Activated CD4-positive, alpha-beta T cell treated with anti-CD3 and anti-CD28 coated beads, Interleukin-2, amount 50 U/mL, for 24 hours (primary cell): ENCODE measurements at places on chromosomes 3 and 15.

- no peak for DNase-seq
These were observed 45.4 kb downstream of the EFHB start for GRCh38 chr3:19888428-19889152.

DNA sequence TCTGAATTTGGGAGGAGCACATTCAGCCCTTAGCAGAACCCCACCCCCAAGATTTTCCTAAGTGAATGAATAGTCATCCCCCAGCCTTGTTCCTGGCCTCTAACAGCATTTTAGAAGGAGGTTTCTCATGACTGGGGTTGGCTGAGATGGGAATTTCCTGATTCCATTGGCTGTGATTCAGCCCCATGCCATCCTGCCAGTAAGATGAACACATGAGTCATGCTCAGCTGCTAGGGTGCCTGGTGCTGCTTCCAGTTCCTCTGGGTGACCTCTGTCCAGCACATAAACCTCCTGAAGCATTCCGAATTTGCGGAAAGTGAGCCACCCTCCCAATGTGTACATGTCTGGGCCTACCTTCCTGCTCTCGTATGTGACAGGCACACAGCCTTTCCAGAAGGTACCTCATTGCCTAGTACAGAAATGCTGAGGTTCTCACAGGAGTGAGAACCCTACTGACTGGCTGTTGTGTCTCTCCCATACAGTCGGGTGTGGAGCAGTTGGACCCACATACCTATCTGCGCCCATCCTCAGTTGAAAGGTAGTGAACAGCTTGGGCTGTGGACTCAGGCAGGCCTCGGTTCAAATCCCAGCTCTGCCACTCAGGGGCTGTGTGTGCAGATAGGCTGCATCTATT lies 91.7 kb downstream of the APBA2 start:
- DNase-seq: no peak

DNA sequence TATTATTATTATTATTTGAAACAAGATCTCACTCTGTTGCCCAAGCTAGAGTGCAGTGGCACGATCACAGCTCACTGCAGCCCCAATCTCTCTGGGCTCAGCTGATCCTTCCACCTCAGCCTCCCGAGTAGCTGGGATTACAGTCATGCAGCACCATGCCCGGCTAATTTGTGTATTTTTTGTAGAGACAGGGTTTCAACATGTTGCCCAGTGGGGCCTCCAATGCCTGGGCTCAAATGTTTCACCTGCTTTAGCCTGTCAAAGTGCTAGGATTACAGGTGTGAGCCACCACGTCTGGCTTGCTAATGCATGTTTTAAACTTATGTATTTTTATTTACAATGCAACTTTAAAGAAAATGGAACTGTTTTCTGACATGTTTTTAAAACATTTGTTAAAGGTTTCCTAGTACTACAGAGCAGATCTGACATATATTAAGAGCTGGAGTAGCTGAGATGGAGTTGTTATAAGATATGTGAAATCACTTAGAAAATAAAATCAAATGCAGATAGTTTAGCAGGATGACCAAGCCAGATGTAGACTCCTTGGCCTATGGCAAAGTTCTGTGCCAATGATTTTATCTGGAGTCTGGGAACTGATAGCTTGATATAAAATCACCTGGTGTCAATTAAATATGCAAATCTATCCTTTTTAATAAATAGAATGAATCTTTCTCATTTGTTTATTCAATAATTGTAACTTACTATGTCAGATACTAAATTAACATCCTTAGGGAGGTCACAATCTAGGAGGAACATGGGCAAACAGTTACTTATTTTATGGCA lies 310.1 kb upstream of the NAALADL2 start:
- no peak for DNase-seq

DNA sequence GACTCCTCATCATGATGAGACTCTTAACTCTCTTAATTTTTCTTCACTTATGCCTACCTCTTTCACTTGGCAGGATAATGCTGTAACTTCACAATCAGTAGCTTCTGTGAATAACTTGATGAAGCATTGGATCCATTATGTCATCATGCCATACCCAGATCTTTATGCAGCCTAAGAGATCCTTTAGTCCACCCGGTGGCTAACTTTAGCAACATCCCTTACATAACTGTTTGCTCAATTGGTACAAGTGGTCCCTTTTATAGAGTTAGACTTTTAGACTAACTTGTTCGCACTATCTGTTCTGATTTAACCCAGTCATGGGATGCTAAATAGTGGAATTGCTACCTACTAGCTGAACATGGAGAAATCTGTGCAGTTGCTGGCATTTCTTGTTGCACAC lies 184.5 kb downstream of the USP13 start:
- no peak for DNase-seq

- DNase-seq: no peak
These were observed 42.1 kb upstream of the SLC6A6 start for GRCh38 chr3:14360123-14360881.

- no peak for DNase-seq
These were observed 112.6 kb downstream of the FBN1 start for GRCh38 chr15:48532946-48533345.

DNA sequence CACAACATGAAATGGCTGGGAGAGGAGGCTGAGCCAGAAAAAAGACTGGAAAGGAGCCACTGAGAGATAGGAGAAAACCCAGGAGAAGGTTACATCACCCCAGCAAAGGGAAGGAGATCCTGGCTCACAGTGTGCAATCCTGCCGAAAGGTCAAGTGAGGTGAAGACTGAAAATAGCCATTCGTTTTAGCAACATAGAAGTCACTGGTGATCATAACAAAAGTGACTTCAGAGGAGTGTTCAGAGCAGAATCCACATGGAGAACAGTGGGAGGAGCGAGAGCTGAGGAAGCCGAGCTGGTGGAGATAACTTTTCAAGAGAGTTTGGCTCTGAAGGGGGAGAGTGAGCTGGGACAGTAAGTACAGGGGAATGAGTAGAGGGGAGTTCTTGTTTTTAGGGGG lies 5.4 kb upstream of the HEG1 start:
- DNase-seq: no peak

DNA sequence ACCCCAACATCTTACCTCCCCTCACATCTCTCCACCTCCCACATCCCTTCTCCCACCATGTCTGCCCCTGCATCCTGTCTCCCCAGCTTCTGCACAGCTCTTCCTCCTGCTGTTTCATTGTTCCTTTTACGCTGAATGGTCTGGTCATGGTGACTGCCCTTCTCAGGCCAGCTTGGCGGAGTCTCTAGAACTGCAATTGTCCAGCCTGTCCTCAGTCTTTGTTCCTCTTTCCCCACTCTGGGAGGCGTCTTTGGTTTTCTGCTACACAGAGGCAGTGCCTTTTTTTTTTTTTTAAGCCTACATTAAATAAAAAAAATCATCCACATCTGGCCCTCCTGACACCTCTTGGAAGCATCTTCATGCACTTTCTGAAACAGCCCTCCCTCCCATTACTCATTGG lies 49.1 kb upstream of the SEC22A start:
- no peak for DNase-seq

- no peak for DNase-seq
These were observed 204.2 kb upstream of the LRRN1 start for GRCh38 chr3:3594986-3595385.

- no peak for DNase-seq
These were observed 142.7 kb downstream of the GHSR start for GRCh38 chr3:172305552-172305951.

- no peak for DNase-seq
These were observed 16.2 kb downstream of the XIRP1 start for GRCh38 chr3:39176025-39176714.

GRCh38 chr3:153052096-153052460 lies 109.9 kb upstream of the RAP2B start:
- DNase-seq: no peak

- no peak for DNase-seq
These were observed 30.3 kb downstream of the IL12A start for GRCh38 chr3:160018959-160019358.

DNA sequence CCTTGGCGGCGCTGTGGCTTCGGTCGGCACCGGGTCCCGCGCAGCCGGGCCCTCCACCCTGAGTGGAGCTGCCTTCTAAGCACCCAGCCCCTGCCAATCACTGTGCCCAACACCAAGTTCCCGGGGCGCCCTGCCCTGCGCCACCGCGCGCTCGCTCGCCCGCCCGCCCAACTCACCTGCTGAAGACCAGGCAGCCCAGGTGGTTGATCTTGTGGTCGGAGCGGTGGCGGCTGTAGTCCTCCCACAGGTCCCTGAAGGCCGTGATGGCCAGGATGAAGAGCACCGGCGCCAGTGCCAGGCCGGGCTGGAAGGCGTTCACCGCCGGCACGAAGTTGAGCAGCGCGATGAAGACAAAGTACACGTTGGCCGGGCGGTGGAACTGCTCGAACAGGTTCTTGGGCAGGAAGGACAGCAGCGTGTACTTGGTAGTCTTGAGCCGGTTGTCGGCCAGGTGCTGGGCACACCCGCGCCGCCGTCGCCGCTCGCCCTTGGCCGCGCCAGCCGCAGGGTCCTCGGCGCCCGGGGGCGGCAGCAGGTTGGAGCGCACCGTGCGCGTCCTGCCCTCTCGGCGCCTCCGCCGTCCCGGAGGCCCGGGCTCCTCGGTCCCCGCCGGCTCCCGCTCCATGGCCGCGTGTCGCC lies 536 bp downstream of the ATP10A start:
- no peak for DNase-seq

DNA sequence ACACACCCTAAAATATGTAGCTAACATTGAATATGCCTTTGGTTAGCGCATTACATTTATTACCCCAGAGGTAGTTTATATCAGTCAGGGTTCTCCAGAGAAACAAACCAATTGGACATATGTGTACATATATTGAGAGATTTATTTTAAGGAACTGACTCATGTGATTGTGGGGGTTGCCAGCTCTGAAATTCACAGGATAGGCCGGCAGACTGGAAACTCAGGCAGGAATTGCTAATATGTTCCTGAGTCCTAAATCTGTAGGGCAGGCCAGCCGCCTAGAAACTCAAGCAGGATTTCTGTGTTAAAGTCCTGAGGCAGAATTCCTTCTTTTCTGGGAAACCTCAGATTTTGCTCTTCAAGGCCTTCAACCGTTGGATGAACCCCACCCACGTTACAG lies 189.7 kb downstream of the CDIN1 start:
- no peak for DNase-seq

DNA sequence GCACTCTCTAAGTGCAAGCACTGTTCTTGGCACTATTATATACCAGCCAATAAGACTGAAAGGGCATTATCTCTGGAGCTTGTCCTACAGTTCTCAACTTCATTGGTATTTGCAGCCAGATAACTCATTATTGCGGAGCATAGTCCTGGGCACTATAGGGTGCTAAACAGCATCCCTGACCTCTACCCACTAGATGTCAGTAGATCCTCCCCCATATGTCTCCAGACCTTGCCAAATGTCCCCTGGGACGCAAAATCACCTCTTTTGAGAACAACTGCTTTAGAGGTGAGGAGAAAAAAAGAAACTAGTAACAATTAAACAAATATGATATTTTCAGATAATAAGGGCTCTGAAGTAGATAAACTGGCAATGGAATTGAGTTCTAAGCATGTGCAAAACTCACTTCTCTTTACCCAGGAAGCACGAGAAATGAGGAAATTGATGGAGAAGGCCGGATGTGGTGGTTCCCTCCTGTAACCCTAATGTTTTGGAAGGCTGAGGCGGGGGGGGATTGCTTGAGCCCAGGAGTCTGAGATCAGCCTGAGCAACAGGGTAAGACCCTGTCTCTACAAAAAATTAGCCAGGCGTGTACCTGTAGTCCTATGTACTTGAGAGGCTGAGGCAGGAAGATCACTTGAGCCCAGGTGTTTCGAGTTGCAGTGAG lies 61.4 kb downstream of the FRMD4B start:
- DNase-seq: no peak

GRCh38 chr3:72313308-72313707 lies 528.4 kb upstream of the PROK2 start:
- no peak for DNase-seq

DNA sequence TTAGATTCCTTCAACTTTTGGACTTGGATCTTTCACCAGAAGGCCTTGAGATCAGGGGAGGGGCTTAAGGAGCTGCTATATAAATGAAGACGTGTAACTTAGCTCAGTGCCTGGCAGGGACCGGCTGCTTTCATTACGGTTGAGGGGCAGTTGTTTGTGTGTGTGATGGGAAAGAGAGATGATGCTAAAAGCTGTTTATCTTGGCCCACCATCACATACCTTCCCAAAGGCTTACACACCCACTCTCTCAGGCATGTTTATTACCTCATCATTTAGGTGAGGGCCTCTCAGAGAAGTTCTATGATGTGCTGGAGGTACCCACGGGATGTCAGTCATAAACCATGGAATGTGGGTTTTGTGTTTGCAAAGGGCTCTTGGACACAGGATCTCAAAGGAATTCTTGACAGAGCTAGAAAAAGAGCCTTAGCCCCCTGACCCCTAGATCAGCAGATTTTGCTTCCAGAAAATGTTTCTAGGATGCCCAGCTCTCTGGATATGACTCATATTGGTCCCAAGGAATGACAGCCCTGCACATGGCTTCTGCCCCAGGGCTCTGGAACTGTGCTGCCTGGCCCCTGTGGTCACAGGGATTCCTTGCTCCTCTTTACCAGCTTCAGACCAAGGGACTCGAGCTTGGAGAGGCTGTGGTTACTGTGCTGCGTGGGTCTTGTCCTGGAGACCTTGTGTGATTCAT lies 15.9 kb upstream of the SMAD3 start:
- DNase-seq: no peak

GRCh38 chr3:187072511-187072910 lies 66.8 kb downstream of the RPL39L start:
- DNase-seq: no peak

DNA sequence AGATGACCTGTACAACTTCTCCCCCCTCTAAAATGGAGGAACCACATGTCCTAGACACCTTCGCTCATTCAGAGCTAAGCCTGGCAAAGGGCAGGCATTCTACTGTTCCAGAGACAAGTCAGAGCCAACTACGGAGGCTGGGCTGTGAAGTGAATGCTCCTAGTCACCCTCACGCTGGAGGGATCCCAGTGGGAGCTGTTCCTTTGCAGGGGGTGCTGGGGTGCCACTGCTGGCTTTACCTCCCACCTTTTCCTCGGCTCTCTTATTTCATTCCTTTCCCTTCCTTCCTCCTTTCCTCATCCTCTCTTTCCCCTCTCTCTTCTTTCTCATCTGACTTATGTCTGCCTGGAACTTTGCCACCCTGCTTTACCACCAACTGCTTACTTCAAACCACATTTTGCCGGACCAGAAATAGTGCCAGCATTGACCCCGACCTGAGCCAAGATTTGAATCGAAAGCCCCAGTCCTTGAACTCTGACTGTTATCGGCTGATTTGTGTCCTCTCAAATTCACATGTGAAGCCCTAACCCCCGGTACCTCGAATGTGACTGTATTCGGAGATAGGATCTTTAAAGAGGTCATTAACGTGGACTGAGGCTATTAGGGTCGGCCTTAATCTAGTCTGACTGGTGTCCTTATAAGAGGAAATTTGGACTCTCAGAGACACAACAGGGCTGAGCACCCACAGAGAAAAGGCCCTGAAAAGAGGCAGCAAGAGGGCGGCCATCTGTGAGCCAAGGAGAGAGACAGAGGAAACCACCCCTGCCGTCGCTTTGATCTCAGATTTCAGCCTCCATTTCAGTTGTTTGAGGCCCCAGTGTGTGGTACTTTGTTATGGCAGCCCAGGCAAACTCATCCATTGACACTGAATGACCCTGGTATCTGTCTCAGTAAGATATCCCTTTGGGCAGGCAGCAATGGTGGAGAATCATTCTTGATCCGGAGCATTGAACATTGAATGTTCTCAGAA lies 31.3 kb upstream of the TBC1D21 start:
- DNase-seq: no peak
